Neural progenitor cell (in vitro differentiated cells): ENCODE measurements at places on chromosomes 1 and 21.

- no peaks in the 10 kb centered on the region for H3K36me3 ChIP-seq
- H3K4me3 ChIP-seq, result no peak overlapping the region
- DNase-seq, result no peak
- H3K27ac ChIP-seq, result no peak overlapping the region
- H3K27me3 ChIP-seq, result no peaks in the 10 kb centered on the region
- H3K4me1 ChIP-seq, result no peaks in the 10 kb centered on the region
Observed at GRCh38 chr21:35840949-35841348, 219.4 kb downstream of the SETD4 start.

GRCh38 chr1:16716691-16717335, 23.5 kb upstream of the RNU1-4 start:
- no peaks in the 10 kb centered on the region for H3K27me3 ChIP-seq
- H3K4me1 ChIP-seq, result no peaks in the 10 kb centered on the region
- H3K4me3 ChIP-seq, result no peak overlapping the region
- no peak for DNase-seq

DNA sequence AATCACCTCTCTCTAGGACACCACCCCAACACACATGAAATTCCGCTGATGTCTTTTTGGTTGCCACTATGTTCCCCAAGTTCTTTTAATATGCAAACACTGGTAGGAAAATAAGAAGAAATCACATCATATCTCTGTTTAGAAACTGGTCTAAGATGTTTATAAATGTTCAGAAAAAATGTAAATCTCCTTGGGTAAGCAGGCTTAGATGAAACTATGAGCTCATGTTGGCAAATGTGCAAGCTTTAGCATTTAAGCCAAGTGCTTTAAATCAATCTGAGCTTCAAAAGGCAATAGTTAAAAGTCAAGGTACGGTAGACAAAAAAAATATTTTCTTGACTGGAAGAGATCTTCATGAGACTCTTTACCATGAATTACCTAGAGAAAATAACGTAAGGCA, 25.2 kb upstream of the SLAMF9 start:
- peaks cover 6% of the 10 kb centered on the region for H3K27me3 ChIP-seq
- H3K4me1 ChIP-seq, result no peaks in the 10 kb centered on the region

DNA sequence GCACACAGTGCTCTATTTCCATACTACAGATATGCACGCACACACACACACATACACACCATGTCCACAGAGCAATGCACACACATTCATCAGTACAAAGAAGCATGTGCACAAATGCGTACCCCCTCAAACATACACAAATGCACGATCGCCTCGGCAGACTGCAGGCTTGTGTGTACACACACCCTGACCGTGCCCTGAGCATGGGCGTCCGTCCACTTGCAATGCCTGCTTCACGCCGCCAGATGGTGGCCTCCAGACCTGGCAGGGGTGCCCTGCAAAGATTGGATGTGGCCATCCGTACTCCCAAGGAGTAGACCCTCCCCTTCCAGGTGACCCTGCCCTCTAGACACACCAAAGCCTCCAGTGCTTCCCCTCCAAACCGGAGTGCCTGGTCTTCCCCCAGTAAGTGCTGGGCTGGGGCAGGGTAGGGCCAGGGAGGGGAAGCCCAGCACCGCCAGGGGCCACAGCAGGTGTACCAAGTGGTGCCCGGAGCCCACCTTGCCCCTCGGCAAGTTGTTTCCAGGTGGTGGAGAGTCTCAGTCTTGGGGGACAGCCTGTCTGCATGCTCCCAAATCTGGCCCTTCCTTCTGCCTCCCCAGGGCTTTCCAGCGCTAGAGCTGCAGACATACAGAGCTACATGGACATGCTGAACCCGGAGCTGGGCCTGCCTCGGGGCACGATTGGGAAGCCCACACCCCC, 20.6 kb downstream of the ESPN start:
- peaks cover 48% of the 10 kb centered on the region for H3K27me3 ChIP-seq
- DNase-seq, result peak; percentile 72
- H3K4me3 ChIP-seq, result no peak overlapping the region
- H3K36me3 ChIP-seq, result no peaks in the 10 kb centered on the region

GRCh38 chr21:41358193-41359166, 3.3 kb upstream of the MX2 start:
- no peak for DNase-seq
- no peaks in the 10 kb centered on the region for H3K4me1 ChIP-seq
- H3K27ac ChIP-seq, result no peak overlapping the region
- H3K4me3 ChIP-seq, result no peak overlapping the region
